Activated naive CD8-positive, alpha-beta T cell treated with anti-CD3 and anti-CD28 coated beads, Interleukin-2, amount 50 U/mL, for 24 hours (primary cell): ENCODE measurements at places on chromosomes 12 and 14.
A peak's percentile ranks its signal among the peaks of the same experiment; 100 is the strongest.

DNA sequence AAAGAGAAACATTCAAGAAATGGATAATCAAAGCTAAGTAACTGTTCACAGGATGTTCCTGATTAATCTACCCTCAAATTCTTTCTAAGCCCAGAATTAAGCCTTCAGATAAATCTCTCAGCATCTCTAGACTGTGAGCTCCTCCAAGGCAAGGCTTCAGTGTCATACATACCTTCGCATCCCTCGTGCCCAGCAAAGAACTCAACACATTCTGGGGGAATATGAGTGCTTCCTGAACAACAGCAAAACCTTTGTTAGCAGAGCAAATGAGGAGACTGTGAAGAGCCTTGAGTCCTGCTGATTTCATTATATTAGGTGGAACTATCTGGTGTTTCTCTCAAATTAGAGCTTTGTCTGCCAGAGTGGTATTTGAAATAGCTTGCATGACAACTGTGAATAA is 401.8 kb upstream of the TMPO start:
- no peak for DNase-seq

DNA sequence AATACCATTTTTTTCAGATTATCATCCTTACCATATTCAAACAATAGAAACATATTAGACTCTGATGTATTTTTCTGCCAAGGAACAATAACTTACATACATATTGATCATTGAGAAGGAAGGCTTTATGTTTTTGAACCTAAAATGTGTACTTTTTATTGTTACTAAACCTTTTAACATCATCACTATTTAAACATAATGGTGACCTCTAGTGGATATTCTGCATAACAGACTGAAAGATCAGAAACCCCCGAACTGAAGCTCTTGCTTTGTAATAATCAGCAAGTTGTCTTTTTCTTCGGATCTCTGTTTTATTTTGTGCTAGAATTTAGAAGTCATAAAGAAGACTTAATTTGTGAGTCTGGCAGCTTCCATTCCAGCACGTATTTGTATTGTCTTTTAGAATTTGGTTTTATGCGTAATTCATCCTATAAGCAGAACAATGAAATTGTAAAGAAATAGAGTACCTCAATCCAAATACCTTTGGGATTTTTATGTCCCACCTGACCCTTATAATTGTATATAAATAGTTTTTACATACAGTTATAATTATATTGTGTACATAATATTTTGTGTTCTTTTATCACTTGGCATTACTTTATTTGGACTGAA is 125.9 kb upstream of the ATF1 start:
- no peak for DNase-seq

- DNase-seq = no peak
Measured at GRCh38 chr12:11152725-11153124, 18.3 kb upstream of the SMIM10L1 start.

GRCh38 chr14:70045844-70046535 is 142.8 kb downstream of the SLC8A3 start:
- peak; percentile 10 for DNase-seq

DNA sequence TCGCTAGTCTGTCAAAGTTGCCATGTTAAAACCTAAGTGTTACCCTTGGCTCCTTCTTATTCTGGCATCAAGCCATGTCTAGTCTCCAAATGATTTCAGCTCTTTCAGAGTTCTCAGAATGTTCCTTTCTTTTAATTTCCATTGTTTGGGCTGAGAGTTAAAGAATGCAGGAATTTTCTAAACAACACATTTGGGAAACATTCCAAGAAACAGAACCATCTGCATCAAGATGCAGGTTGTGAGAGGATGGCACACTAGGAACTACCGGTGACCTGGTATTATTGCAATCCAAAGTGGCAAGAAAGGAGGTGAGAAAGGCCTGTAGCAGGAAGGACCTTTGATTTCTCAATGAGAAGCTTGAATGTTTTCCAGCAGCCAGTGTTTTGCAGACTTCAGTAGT is 30.1 kb downstream of the SLC35F4 start:
- DNase-seq = no peak

- no peak for DNase-seq
Measured at GRCh38 chr12:4210183-4210582, 63.4 kb upstream of the CCND2 start.

GRCh38 chr12:56688846-56689109 is 694 bp upstream of the PTGES3 start:
- DNase-seq = no peak
